ENCODE measurements at places on chromosomes 7 and 10.

DNA sequence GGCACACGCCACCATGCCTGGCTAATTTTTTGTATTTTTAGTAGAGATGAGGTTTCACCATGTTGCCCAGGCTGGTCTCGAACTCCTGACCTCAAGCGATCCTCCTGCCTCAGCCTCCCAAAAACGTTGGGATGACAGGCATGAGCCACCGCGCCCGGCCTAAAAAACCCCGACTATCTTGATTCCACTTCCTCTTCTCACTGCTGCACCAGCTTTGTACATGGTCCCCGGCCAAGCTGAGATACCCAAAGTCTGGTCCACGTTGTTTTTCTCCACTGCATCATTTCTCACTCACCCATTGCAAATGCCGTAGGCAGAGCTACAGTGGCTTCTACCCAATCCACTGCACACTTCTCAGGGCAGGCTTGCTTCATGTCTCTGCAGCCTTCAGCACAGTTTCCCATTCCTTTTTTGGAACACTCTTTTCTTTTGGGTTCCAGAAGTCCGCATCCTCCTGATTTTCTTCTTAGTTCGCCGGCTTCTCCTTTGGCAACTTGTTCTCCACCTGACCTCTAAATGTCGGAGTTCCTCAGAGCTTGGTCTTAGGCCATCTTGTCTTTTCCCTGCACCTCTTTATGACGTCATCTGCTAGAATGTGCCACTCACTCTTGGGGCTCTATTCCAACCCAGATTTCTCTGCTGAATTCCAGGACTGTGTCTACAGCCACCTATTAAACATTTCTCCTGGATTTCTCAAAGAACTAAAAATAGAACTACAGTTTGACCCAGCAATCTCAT, 6.0 kb upstream of the GNB2 start:
- no peak for DNase-seq

GRCh38 chr7:3239291-3239691, 61.8 kb upstream of the SDK1 start:
- no peak for DNase-seq

- no peak for DNase-seq
Measured at GRCh38 chr7:56479748-56480147, 363.5 kb upstream of the NUPR2 start.

DNA sequence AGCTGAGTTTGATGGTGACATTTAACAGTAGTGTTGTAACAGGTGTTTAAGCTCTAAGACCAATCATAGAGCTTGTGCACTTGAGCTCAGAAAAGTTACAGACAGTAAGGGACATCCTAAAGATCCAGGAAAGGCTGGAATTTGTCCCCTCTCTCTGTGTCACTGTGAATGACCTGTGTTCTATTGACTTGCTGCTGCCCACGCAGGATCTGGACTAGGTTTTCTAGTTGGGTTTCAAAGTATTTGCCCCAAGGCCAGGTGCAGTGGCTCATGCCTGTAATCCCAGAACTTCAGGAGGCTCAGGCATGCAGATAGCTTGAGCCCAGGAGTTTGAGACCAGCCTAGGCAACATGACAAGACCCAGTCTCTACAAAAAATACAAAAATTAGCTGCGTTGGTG, 17.1 kb downstream of the AOC1 start:
- no peak for DNase-seq

- no peak for DNase-seq
Measured at GRCh38 chr10:2987185-2987768, 80.1 kb upstream of the PFKP start.

DNA sequence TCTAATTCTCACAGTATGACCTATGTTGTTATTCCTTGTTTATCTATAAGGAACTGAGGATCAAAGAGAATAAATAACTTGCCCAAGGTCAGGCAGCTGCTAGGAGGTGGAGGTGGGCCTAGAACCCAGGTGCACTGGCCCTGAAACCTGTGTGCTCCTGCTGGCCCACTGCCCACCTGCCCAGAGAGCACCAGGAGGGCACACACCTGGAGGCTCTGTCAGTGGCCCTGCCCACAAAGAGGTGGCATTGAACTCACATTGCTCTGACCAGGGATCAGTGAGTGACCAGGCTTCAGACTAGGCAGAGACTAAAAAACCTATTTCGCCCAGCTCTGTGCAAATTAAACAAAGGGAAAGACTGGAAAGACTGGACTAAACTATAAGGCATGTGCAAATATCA, 210.6 kb downstream of the TNS3 start:
- no peak for DNase-seq

- DNase-seq, result no peak
Measured at GRCh38 chr7:10789170-10789569, 184.5 kb upstream of the PHF14 start.

- no peak for DNase-seq
Measured at GRCh38 chr7:158411232-158411950, 176.2 kb downstream of the PTPRN2 start.

DNA sequence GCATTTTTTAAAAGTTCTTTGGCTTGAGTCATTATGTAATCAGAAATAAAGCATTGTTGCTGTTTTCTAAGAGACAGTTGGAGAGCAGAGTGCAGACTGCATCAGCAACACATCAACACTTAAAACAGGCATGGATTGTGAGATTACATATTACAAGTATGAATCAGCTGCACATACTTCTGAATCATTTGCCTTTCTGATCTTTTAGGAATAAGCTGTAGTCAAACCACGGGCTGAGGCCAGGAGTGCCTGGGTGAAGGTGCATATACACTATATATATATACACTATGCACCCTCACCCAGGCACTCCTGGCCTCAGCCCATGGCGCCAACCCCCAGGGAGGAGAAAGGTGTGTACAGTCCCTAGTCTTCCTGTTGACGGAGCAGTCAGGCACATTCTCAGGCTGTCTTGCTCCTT, 52.4 kb upstream of the DLX6 start:
- DNase-seq, result peak; percentile 20

GRCh38 chr7:148356303-148356702, 234.3 kb upstream of the C7orf33 start:
- DNase-seq, result no peak

- DNase-seq, result peak; percentile 64
Measured at GRCh38 chr7:75842836-75843446, 29.3 kb upstream of the CCL24 start.

GRCh38 chr10:75841266-75841665, 409.8 kb downstream of the LRMDA start:
- DNase-seq, result no peak

DNA sequence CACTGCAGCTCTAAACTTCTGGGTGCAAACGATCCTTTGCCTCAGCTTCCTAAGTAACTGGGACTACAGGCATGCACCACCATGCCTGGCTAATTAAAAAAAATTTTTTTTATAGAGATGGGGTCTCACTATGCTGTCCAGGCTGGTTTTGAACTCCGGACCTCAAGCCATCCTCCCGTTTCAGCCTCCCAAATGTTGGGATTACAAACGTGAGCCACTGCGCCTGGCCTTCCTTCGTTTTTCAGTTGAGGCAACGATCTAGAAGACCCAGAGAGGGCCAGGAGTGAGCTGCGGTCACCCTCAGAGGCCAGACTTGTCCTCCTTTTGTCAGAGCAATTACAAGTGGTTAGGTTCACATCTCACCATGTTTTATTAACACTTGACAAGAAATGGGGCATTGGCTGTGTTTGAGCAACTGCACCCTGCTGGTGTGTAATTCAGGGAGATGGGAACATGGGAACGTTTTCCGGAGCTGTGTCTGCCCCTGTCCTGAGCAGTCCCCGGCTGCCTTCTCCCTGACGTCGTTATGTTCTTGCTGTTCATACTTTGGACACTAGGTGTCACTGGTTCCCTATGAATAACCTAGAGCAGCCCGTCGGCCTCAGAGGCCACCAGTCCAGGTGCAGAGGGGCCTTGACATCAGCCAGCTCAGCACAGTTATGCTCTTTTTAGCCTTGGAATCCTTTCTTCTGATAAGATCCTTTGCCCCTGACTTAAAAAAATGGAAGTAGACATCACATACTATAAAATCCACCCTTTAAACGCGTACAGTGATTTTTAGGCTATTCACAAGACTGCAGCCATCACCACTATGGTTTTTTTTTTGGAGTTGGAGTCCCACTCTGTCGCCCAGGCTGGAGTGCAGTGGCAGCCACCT, 375.0 kb downstream of the TYW1 start:
- DNase-seq, result peak; percentile 91
